GM12892 (cell line): ENCODE measurements at places on chromosomes 3 and 15.

DNA sequence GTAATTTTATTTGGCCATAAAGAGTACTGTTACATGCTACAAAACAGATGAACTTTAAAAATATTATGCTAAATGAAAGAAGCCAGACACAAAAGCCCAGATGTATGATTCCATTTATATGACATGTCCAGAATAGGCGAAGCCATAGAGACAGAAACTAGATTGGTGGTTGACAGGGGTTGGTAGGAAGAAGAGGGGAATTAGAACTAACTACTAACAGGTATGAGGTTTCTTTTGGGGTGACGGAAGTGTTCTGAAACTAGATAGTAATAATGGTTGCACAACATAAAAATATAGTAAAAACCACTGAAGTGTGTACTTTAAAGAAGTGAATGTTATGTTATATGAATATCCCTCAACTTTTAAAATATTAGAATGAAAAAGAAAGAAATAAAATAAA, 66.1 kb downstream of the GBE1 start:
- no peak for DNase-seq

- no peak for DNase-seq
These were observed 12.1 kb downstream of the FMN1 start for GRCh38 chr15:33182278-33182905.

GRCh38 chr3:65875393-65876027, 163.2 kb downstream of the MAGI1 start:
- DNase-seq = no peak

DNA sequence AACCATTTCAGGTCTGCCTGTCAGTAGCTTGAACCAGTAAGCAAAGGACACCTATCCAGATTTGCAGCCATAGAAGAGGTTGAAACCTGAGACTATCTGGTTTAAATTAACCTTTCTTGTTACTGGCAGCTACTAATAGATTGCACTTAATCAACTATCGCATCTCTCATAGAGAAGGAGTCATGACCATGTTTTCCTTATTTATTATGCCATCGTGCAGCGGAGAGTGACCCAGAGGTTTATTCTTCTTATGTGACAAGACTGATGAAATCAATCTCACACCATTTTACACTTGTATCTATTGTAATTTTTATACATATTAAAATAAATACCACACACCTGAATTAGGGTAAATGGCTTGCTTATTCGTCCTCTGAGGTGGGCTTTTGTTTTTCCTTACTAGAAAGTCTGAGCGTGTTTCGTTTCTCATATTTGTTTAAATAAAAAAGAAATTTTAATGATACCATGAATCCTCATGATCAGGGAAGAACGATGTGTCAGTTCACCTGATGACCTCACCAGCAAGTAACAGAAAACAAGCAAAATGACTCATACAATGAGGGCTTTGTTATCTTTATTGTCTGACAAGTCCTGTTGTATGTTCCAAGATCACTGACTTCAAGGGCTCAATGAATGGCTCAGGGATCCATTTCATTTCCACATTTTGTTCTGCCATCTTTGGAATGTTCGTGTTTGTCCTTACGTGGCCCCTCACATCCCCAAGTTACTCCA, 379.5 kb upstream of the DPH6 start:
- no peak for DNase-seq

DNA sequence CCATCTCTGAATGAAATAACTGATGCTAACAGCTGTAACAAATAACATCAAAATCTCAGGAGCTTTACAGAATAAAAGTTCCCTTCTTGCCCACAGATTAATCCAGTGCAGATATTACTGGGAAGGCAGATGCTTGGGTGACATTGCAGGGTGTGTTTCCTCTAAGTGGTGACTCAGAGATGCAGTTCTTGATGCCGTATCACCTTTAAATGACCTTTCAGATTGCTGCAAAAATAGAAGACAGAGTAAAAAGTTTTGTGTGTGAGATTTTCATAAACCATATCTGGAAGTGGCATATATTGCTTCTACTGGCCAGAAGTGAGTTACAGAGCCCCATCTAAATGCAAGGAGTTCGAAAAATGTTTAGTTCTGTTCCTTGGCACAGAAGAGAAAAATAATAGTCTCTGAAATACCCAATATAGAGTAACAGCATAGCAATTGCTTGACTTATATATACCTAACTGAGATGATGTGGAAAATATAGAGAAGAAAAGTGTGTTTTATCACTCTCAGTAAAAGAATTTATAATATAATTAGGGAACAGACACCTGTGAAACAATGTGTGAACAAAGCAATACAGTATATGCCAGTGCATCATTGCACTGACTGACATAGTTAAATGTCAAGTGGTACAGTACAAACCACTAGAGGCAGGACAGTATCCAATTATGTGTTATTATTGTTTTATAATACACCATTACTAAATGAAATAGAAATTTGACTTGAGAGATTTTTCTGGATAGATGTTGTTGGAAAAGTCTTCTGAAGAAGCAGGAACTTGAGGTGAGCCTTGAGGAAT, 430.7 kb upstream of the CBLB start:
- no peak for DNase-seq

- DNase-seq = no peak
These were observed 12.0 kb upstream of the LMAN1L start for GRCh38 chr15:74800559-74801094.
